ENCODE measurements at places on chromosomes 3 and 15. TPM values are rescaled to one million over a fixed set of nuclear protein-coding genes. Genes with fewer than 3 reads are reported as not detected.
A peak's percentile ranks its signal among the peaks of the same experiment; 100 is the strongest.

GRCh38 chr15:52925130-52925529 is 135.0 kb upstream of the ONECUT1 start:
- no peak for DNase-seq

DNA sequence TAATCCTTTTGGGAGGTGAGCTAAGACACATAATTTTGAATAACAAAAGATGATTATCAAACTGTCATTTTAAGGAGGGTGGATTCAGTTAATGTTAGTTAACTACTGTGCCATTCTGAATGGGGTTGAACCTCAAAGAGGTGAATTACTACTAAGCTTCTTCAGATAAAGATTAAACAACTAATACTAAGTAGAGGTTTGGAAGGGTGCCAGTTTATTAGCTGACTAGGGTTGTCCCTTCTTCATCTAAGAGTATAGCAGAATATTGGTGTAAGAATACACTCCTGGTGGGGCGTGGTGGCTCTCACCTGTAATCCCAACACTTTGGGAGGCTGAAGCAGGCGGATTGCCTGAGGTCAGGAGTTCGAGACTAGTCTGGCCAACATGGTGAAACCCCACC is 123.1 kb upstream of the LRRFIP2 start:
- no peak for DNase-seq

The PLA2G4E gene
- total RNA-seq = not detected

The PLA2G4D gene
- total RNA-seq = not detected

DNA sequence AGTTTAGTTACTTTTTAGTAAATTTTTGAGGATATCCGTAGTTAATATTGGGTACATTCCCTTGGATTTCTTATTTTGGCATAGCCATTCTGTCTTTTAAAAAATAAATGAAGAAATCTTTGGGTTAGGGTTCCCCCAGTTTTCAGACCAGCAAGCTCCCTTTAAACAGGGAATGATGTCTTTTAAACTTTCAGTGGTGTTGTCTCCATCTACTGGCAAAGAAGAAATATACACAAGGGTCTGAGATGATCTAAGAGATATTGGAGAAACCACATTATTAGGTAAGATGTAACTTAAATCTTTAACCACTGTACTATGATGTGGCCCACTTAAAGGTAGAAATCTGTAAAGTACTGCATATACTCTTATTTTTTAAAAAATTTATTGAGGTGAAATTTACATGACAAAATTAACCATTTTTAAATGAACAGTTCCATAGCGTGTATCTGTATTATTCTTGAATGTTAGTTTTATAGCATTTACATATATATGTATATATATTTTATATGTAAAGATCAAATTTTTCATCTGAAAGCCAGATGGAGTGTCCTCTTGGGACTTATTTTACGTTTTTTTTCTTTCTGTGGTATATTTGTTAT is 35.1 kb upstream of the EIF3J start:
- DNase-seq = peak; percentile 68
